HepG2 (cell line): ENCODE measurements at places on chromosomes 2 and 18.

DNA sequence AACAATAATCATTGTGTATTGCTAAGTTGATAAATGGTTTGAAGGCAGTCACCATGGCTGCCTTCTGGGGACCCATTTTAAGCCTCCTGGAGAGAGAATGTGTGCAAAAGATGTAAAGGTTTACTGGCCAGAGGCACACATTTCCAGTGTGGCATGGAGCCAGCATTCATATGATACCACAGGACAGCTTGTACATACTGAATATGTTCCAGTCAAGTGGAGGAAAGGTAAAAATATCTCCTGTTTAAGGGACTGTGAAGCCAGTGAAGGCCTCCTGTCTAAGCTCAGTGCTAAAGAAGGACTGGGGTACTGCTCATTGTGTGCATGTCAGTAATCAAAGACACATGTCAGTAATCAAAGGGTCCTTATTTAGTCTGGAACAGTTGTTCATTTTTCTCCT is 119.2 kb downstream of the BABAM2 start:
- no peak overlapping the region for H3K27ac ChIP-seq
- no peak overlapping the region for H3K4me3 ChIP-seq
- DNase-seq, result no peak
- H3K27me3 ChIP-seq, result no peaks in the 10 kb centered on the region
- no peaks in the 10 kb centered on the region for H3K36me3 ChIP-seq

- no peak for DNase-seq
- H3K4me3 ChIP-seq, result peak overlapping the region; percentile 76
- H3K27ac ChIP-seq, result no peak overlapping the region
- peaks cover 55% of the 10 kb centered on the region for H3K4me1 ChIP-seq
Observed at GRCh38 chr18:57801761-57802212, 1.3 kb downstream of the ATP8B1 start.

DNA sequence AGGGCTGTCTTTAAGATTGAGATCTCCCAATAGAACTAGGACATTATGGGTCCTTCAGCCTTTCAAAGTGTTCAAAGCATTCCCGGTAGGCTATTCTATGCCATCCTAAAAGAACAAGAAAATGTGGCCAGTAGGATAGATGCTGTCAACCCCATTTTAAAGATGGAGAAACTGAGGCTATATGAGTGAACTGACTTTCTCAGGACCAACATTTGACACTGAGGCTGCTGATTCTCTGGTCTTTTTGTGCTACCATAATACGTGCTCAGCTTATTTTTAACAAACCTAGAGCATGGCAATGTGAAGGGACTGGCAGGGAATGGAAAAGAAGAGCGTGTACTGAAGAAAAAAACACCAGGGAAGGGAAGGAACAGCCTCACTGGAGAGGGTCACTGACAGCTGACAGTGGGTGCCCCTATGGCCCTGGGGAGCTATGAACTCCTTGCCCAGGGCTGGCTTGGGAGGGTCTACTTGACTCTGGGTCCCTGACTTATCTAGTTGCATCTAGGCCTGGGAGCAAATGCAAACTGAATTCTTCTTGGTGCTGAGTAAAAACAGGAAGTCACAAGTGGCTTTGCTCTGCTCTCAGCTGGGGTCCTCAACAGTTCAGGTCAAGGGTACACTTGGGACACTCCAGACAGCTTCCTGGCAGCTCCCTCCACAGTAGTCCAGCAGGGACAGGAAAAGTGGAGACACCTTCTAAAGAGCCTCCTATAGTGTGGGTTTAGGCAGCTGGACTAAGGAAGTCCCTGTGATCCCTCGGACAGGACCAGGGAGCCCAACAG is 2.3 kb downstream of the CYRIA start:
- DNase-seq, result no peak
- peaks cover 5% of the 10 kb centered on the region; the same call in 1 of the 2 replicates for H3K4me1 ChIP-seq
- H3K36me3 ChIP-seq, result no peaks in the 10 kb centered on the region
- H3K27me3 ChIP-seq, result peaks cover 48% of the 10 kb centered on the region; the same call in 2 of the 3 replicates

- no peaks in the 10 kb centered on the region for H3K36me3 ChIP-seq
- no peak overlapping the region for H3K27ac ChIP-seq
- H3K4me3 ChIP-seq, result no peak overlapping the region
Observed at GRCh38 chr2:120892967-120893667, 157.4 kb downstream of the GLI2 start.
